Left renal cortex interstitium (tissue), 4 donors: ENCODE measurements at places on chromosomes 12 and 14. TPM values are rescaled to one million over a fixed set of nuclear protein-coding genes. Genes with fewer than 3 reads are reported as not detected.

DNA sequence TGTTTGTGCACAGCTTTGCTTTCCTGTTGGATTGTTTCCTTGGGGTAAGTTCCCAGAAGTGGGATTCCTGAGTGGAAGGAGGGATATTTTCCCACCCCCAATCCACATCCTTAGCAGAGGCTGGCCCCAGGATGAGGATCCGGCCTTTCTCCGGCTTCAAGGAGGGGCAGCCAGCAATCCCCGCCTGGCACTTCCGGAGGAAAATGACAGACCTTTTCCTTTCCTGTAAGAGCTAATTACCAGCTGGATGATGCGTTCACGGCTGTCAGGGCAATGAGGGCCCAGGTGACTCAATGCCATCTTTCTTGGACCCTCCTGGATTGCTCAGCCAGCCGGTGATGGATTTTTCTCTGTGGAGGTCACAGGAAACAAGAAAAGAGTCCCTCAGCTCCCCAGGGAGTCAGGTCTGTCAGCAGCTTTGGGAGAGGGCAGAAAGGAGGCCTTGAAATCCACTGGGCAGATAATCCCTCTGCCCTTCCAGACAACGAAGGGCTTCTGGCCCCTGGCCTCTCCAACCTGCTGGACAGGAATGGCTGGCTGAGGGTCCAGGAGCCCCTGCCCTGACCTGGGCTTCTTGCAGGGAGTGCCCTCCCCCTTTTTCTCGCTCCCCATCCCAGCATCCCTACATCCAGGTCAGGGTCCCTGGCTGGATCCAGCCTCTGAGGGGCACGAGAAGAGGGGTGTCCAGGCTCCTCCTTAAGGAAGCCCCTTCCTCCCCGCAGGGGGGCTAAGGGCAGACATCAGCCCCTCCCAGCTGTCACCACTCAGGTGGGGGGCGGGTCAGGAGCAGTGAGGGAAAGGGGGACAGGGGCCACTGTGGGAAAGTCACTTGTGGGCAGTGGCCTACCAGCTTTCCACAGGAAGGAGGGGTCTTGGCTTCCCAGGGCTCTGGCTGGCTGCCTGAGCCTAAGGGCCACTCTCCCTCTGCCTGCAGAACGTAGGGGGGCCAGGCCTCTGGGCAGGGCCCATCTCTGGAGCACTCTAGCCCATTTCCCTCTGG lies 16.1 kb upstream of the CCDC85C start:
- DNase-seq, result no peak

DNA sequence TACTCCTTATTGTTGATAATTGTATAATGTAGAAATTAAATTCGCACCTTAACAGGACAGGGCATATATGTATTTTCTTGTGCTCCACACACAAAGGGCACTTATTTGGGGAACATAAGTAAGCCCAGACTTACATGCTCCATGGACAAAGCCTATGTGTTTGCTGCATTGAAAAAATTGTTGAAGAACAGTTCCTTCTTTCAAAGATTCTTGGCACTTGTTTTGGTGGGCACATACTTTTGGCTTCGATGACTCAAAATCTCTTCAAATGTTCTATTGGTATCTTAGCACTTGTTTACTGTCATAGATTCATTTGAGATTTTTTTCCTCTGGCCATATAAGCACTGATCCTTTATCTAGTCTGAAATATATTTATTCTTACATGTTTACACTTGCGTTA lies 1.4 kb upstream of the MAP4K5 start:
- no peak for DNase-seq

DNA sequence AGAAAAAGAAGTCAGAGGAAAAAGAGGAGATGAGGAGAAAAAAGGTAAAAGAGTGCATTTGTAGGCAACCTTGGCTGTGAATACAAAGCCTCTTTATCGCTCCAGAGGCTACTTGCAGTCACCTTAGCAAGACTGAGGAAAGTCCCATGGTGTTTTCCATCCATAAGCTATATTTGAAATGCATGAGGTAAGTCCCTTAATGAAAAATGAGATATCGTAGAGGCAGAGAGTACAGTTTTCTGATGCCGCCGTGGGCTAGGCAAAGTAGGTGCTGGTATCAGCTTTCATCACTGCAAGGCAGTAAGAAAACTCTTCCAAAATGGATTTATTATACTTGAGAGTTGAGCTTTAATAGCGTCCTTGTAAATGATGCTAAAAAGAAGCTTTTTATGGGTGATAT lies 186.8 kb downstream of the ASCL1 start:
- DNase-seq, result no peak

DNA sequence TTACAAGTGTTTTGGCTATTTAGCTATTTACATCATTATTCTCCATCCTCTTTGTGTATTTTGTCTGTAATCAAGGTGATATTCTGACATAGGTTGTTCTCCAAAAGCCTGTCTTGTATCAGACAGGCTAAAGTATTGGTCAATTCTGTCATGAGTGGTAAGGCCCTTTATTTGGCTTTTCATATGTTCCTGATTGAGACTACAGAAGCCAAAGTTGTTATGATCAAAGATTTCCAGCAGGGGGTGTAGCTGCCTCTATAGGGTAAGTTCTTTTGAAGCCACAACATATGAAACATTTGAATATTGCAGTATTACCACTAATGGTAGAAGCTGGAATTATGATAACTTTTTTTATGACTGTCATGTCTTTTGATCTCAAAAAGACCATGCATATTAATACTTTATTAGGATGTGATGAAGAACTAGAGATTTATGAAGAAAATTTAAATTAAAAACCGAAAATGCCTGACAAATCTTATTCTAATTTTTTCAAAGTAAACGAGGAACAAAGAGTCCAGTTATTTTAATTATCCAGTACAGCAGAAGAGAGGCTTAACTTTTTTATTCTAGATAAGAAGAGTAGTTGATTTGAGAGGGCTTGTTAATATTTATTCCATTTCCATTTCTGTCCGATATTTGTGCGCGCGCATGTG lies 3.4 kb upstream of the ARHGAP5 start:
- peak; percentile 46 for DNase-seq

The TMEM229B gene
- polyA plus RNA-seq, result 3.2 TPM
